Upper lobe of left lung (tissue), 6 donors: ENCODE measurements at places on chromosomes 2 and 18.
A peak's percentile ranks its signal among the peaks of the same experiment; 100 is the strongest.

- no peak for DNase-seq
These were observed 50.5 kb downstream of the DHRS9 start for GRCh38 chr2:169119851-169120250.

DNA sequence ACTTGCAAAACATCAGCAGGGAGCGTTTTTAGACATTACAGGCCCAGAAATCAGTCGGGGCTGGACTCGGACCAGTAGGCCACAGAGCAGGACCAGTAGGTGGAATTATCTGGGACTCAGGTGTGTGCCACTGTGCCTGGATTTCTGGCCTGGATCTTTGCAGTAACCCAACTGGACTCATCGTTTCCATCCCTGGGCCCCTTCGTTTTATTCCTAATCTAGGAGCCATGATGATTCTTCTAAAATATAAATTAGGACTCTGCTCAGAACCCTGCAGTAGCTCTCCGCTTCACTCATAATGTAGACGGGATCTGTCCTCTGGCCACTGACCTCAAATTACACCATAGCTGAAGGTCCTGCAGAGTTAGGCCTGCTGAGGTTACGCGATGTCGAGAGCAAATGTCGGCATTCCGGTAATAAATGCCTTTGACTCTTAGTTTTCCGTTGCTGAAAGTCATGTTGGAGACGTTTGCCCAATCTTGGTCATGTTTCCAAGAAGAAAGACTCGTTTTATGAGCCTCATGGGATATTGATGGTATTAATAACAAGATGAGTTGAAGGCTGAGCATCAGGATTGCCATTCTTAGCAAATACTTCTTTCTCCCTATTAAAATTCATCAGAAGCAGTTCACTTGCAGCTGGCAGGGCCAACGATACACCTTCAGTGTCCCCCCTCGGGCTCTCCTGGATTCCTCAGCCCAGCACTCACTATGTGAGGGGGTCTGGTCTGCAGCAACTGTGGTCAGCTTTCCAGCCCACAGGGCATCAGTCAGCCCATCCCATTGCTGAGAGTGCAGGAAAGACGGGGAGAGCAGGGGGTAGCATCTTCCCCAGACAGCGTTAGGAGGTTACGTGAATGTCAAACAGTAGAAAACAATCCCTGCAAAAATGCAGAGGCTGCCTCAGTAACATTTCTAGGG lies 39.9 kb upstream of the KLF11 start:
- peak; percentile 12 for DNase-seq

DNA sequence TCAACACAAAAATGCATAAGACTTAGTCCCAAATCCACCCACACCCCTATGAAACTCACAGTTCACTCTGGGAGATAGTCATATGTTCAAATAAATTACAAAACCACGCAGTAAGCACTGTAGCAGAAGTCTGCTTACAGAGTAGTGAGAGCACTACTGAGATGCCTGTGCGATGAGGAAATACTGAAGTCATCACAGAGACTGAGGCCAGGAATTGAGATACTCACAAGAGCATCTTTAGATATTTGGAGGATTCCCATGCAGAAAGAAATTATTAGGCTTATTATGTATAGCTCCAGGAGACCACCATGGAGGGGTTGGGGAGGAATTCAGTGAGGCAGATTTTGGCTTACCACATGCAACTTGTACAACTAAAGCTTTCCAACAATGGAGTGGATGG lies 82.3 kb downstream of the ANTXR1 start:
- DNase-seq, result no peak

DNA sequence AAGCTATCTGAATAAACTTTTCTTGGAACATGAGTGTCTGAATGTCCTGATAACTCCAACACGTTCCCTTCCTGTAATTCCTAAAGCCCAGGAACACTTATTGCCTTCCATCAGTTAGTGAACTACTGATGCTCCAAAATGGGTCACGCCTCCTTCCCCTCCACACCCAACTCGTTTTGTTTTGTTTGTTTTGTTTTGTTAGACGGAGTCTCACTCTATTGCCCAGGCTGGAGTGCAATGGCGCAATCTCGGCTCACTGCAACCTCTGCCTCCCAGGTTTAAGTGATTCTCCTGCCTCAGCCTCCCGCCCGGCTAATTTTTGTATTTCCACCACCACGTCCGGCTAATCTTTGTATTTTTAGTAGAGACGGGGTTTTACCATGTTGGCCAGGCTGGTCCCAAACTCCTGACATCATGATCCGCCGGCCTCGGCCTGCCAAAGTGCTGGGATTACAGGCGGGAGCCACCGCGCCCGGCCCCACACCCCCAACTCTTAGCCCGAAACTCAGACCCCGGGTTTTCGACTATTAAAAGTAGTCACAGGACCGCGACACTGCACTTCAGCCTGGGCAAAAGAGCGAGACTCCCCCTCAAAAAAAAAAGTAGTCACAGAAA lies 774 bp downstream of the IER3IP1 start:
- peak; percentile 67 for DNase-seq

DNA sequence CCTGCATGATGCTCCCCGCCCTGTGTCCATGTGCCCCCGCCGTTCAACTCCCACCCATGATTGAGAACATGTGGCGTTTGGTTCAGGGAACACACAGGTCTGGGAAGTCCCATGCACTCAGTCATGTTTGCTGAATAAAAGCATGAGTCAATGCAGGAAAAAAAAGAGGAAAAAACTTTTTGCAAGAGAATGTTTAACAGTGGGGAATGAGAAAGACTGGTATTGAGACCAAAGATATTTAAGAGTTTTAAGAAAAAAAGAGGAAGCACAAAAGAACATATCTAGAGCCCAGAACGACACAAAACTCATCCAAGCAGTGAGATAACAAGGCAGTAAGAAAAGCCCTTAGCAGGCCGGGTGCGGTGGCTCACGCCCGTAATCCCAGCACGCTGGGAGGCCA lies 279.2 kb upstream of the THSD7B start:
- DNase-seq, result peak; percentile 49

DNA sequence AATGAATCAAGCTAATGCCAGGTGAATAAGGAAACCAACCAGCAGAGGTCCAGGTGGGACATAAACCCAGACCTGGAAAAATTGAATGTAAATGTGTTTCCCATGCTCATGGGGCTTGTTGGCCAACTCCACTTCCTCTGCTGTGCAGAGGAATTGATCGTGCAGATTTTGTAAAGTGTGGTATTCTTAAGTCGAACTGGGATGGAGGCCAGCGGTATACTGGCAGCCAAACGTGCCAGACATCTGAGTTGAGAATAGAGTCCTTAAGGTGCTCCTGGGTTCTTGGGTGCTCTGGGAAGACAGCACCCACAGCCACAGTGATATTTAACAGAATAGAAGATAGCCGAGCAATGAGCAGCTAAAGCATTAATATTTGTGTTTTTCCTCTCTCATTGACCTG lies 146.5 kb upstream of the LGALSL start:
- no peak for DNase-seq
